ENCODE measurements at places on chromosomes 3 and 15.

- DNase-seq, result no peak
Measured at GRCh38 chr3:142021127-142021526, 128.2 kb downstream of the TFDP2 start.

DNA sequence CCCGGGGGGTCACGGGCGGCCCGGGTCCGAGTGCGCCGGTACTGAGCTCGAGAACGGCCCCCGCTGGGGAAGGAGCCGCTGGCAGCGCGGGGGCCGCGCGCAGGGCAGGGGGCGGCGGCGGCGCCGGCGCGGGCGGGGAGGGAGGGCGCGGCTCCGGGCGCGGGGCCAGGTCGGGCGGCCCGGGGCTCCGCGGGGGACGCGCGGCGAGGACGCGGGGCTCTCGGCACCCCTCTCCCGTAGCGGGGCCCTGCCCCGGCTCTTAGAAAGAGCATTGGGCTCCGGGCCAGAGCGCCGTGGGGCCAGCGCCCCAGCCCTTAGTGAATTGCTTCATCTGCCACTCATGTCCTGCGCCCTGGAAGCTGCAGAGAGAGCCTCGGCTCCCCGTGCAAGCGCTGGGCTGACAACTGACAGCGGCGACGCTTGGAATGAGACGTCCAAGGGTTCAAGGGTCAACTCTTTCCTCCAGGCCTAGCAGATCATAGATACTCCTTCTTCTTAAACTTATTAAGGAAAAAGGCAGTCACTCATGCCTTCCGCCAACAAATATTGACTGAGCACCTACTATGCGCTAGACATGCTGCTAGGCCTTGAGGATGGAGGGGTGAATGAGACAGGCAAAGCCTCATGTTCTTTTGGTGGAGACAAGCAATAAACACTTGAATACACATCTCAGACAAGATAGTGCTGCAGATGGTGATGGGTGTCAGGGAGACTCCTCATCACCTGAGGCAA lies 140.8 kb downstream of the SMAD6 start:
- DNase-seq, result no peak

- DNase-seq, result no peak
Measured at GRCh38 chr3:55859305-55859704, 372.2 kb upstream of the WNT5A start.

- no peak for DNase-seq
Measured at GRCh38 chr3:139095803-139096466, 51.2 kb upstream of the PRR23C start.

- DNase-seq, result no peak
Measured at GRCh38 chr15:48643776-48644466, 1.6 kb downstream of the FBN1 start.

- no peak for DNase-seq
Measured at GRCh38 chr15:29241207-29241606, 28.4 kb downstream of the NSMCE3 start.

DNA sequence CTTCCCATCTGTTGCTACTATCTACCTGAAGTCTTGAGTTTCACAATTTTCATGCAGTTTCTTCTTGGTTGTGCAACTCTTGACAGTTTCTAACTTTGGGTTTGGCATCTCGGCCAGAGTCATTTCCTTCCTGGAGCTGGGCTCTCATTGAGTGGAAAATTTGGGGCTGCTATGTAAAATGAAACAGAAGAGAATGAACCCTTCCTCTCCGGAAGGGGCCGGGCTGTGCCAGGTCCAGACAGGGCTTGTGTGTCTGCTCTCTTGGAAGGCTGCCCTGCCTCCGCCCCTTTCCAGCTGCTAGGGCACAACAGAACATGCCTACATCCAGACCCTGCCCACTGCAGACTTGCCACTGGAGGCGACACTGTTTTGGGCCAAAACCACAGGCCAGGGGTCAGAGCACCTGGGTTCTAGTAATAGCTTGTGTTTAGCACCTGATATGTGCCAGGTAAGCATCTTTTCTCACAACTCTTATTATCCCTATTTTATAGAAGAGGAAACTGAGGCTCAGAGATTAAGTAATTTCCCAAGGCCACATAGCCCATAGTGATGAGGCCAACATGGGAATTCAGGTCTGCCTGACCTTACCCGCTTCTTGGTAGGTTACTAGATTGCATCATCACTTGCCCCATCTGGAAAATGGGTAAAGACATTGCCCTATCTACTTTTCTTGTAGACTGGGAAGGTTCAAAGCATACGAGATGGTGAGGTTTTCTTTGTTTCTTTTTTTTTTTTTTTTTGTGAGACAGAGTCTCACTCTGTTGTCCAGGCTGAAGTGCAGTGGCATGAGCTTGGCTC lies 25.0 kb downstream of the IRAK2 start:
- DNase-seq, result no peak

Measured in naive thymus-derived CD4-positive, alpha-beta T cell (primary cell).